HS-27A (cell line): ENCODE measurements at places on chromosomes 16 and 17.

- DNase-seq = no peak
These were observed 48.6 kb downstream of the TNFRSF13B start for GRCh38 chr17:16923097-16923903.

GRCh38 chr16:54460263-54460860, 173.8 kb upstream of the IRX3 start:
- DNase-seq = no peak

DNA sequence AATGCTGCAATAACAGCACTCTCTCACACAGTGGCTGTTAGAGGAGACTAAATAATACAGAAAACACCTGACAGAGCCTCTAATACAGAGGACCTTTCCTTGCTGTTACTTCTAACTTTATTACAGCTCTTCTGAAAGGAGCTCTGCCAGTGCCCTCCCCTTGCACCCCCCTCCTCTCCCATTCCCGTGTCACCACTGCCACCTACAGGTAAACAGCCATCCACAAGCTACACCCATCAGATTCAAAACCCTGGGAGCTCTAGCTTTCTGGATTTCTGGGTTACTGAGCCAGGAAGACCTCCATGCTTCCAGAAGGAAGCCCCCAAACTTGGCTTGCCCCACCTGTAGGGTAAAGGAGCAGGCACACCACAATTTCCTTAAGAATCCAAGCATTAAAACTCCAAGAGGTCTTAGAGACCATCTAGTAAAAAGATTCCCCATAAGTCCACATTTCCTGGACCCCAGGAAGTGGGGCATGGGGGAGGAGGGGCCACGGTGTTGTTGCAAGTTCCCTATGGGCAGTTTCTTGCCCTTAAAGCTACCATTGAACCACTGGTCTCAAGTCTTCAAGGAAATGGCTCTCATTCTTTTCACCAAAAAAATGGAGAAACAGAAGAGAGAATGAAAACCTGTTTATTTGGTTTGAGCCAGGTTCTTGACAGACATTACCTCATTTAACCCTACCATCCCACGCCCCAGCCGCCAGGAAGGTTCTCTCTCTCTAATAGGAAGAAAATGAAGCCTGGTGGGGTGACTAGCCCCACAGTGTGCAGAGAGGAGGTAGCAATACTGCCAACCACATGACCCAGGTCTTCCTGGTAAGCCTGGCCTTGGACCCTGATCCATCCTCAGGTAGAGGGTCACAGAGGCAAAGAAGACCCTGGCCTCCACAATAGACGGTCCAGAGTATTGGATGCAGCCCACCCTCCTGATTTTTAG, 52.8 kb downstream of the TOM1L2 start:
- DNase-seq = peak; percentile 76

DNA sequence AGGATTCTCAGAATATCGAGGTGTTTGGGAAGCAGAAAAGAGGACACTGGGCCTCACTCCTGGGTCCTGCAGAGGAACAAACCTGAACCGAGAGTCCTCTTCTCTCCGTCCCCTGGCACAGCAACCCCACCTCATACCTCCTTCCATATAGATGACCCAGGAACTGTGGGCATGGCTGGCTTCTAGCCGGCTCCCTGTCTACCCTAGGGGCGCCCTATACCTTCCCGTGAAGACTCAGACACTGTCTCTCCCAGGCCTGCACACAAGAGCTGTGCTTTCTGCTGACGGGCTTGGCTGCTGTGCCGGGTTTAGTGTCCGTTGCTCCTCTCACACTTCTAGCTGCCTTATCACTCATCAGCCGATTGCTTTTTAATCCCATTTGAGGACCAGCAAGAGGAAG, 46.5 kb upstream of the CRISPLD2 start:
- DNase-seq = no peak

DNA sequence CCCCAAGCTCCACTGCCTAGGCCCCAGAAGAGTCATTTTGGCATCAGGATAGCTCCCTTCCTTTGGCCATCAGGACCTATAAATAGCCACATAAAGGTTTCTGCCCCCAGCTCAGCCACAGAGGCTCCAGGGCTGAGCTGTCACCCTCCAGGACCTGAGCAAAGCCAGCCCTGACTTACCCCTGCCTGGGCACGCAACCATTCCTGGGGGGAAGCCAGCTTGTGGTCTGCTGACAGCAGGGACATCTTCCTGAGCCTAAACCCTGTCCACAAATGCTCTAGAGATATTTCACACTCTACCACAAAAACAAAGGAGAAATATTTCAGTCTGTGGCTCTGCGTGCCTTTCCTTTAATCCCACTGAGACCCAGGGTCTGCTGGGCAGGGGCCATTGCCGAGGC, 123.7 kb upstream of the CCL2 start:
- DNase-seq = no peak

- no peak for DNase-seq
These were observed 358.0 kb downstream of the C16orf95 start for GRCh38 chr16:86959091-86959651.

GRCh38 chr17:55319933-55320593, 55.3 kb downstream of the HLF start:
- DNase-seq = no peak

DNA sequence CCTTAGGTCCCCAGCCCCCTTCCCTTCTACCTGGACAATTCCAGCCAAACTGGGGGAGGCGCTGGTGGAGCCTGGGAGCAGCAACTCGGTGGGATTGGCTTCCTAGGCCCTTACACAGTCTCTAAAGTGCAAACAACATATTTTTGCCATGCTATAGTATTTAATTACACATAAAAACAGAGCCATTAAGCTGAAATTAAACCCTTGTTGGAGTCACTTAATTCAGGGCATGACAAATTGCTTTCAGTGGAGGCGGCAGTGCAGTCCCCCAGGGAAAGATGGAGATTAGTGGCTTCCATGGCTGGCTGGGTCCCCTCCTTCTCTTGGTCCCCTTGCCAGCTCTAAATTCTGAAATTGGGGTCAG, 17.3 kb downstream of the IGFBP4 start:
- no peak for DNase-seq

DNA sequence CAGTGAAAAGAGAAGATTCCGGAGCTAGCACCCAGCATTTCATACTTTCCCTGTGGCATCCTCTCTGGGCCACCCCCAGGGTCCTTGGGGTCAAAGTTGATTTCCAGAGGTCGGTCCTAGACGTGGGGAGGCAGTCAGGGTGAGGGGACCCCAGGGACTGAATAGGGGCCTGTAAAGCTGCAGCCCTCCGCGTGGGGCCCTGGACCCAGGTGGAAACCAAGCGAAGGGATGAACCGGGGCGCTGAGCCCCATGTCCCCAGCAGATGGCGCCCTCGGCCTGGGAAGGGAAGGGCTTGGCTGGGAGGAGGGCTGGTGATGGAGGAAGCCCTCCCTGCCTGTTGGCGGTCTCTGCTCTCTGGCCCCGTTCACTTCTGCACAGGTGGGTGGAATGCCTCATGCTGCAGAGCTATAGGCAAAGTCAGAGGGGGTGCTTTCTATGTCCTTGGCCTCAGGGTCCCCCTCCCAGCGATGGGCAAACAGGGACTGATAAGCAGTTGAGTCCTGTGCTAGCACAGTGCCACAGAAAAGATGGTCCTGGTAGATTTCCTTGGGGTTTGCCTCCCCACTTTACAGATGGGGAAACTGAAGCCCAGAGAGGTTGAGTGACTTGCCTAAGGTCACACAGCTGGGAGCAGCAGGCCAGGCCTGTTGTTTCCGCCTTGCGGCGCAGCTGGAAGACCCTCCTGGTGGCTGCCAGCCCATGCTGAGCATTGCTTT, 163.4 kb upstream of the CIBAR2 start:
- DNase-seq = peak; percentile 12

DNA sequence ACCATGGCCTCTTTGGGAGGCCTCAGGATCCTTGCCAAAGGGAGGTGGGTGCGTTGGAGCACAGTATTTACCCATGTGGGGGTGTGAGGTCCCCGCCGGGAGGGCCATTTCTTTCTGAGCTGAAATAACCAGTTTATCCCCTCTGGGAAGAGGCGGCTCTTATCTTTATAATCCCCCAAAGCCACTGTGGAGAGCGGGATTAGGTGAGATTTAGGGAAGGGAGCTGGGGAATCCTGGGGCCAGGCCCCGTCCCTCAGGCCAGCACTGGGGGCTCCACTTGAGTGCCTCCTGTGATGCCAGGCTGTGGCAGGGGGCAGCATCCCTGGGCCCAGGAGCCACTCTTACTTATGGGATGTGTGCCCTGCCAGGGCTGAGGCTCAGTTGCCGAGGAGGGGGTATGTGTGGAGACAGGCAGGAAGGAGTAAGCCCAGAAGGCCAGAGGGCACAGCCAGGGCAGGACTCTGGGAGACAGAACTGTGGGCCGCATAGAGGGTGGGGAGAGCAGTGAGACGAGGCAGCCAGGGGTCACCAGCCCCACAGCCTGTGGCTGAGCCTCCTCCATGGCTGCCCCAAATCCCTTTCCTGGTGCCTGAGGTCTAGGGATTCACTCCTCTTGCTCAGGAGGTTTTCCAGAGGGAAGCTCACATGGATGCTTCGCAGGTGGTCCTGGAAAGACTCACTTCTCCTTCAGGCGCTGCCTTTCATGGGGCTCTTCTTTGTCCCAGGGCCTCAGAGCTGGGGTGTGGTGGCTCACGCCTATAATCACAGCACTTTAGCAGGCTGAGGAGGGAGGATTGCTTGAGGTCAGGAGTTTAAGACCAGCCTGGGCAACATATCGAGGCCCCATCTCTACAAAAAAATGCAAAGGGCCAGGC, 25.0 kb downstream of the TMEM94 start:
- DNase-seq = no peak

DNA sequence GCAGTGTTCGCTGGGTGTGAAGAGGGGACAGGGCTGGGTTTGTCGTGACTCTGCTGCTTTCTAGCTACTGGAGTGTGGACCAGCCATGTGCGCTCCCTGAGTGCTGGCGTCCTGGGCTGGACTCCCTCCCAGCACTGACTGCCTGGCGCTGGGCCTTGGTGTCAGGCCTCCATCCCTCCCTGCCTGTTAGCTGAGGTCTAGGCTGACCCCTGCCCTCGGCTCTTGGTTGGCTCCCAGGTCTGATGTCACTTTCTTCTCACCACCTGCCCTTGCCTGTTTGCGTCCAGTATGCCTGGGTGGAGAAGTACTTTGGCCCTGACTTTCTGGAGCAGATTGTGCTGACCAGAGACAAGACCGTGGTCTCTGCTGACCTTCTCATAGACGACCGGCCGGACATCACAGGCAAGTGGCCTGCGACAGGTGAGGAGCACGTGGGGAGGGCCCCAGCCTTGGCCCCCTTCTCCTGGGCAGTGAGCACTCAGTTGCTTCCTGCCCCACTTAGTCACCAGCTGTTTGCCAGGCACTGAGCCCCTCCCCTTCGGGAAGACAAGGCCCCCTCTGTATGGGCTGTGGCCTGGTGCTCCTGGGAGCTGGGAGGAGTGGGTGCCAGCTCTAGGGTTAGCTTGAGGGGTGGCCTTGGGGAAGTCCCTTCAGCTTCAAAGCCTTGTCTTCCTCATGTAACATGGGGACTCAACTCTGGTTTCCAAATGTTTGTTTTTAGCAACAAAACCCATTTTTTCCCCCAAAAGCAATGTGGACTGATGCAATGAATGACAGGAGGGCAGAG, 41.5 kb downstream of the NT5M start:
- no peak for DNase-seq

DNA sequence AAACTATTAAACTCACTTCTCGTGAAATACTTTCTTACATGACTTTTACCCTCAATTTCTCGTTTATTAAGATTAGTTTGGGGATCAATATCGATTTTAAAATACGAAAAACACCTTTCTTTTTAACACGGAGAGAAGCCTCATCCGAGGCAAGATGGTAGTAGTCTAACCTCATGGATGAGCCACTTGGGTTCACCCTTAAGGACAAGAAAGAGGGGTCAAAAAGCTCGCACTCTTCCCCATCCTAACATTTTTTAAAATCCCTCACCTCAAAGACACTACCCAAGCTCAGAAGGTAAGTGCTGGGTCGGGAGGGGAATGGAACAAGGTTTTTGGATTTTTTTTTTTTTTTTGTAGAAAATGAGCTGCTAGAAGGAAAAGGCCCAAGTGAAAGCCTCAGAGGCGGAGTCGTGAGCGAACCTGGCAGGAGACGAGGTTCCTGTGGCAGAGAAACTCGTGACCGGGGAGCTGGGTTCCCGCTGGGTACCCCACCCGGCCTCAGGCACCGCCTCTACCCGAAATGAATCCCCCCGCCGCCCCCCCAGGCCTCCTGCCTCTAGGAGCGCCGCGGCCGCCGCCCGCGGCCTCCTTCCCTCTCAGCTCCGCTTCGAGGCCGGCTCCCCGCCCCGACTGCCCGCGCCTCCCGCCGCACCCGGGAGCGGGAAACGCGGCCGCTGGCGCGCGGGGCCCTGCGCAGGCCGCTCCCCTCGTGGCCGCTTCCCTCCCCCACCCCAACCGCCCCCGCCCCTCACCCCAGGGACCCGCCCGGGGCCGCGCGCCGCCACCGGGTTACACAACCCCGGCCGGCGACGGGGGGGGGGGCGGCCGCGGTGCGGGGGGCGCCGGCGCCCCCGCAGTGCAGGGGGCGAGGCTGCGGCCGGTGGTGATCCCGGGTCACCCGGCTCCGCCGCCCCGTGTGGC, 1.6 kb downstream of the NUFIP2 start:
- DNase-seq = peak; percentile 11

GRCh38 chr17:51725185-51725584, 433.3 kb downstream of the CA10 start:
- no peak for DNase-seq

GRCh38 chr17:51398128-51398525, 137.8 kb downstream of the UTP18 start:
- DNase-seq = no peak

- DNase-seq = no peak
These were observed 108.6 kb upstream of the CLEC3A start for GRCh38 chr16:77913738-77914253.

- no peak for DNase-seq
These were observed 118.3 kb downstream of the SPECC1 start for GRCh38 chr17:20127360-20128035.

DNA sequence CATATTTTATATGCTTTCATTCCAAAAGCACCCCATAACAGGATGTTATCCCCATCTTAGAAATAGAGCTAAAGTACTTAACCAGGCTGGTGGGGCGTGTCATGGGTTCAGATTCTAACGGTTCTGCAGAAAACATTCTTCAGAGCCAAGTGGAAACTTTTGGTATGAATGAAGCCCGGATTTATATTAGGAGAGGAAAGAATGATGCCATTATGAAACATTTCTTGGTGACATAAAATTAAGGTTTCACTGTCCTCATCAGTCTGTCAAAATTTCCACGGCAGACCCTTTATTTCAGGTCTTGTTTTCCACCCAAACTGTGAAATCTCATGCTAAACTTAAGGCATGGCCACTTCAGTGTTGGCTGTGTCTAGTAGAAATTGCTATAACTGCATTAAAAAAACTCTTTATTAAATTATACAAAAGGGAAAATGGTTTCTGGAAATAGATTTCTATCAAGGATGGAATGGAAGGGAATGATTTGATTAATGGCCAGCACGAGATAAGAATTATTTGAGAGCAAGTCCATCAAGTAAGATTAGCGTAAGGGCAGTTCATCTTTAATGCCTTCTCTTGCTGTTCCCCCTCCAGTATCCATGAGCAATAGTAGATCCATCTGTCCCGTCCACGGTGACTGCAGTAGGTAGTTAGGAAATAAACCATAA, 11.7 kb downstream of the PRKCA start:
- no peak for DNase-seq

GRCh38 chr16:30357085-30357714, 2.1 kb upstream of the CD2BP2 start:
- no peak for DNase-seq
